ENCODE measurements at places on chromosomes 12 and 14. TPM values are rescaled to one million over a fixed set of nuclear protein-coding genes. Genes with fewer than 3 reads are reported as not detected.

DNA sequence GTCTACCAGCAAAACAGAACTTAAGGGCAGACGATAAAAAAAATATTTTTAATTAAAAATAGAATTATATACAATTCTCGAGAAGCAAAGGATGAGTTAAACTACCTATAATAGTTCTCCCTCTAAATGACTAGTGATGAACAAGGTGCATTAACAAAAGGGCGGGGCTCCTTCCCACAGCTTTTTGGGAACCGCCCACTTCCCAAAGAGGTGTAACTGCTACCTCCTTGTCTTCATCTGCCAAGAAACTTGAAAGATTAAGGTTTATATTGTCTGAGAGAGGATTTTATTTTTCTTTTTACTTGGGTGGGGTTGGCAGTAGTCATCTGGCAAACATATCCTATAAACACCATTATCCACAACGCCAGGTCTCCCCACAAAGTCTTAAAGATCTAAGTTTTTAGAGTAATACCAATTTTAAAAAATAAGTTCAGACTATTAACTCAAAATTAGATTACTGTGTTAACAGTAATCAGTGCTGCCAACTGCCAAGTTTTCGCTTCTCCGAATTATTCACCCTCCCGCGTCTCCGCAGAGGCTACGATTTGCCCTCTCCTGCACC, 938 bp downstream of the RALGAPA1 start:
- no peaks in the 10 kb centered on the region for H3K36me3 ChIP-seq
- peaks cover 5% of the 10 kb centered on the region for H3K4me1 ChIP-seq
- H3K4me3 ChIP-seq: peak overlapping the region; percentile 73
- H3K27ac ChIP-seq: peak overlapping the region; percentile 75
- no peak for DNase-seq

GRCh38 chr14:51006781-51007211, 62.5 kb upstream of the PYGL start:
- H3K27me3 ChIP-seq: no peaks in the 10 kb centered on the region
- DNase-seq: peak; percentile 88
- peaks cover 30% of the 10 kb centered on the region for H3K4me1 ChIP-seq
- H3K27ac ChIP-seq: peak overlapping the region; percentile 56
- H3K36me3 ChIP-seq: no peaks in the 10 kb centered on the region

- DNase-seq: no peak
- no peak overlapping the region for H3K4me3 ChIP-seq
- no peaks in the 10 kb centered on the region for H3K27me3 ChIP-seq
- H3K36me3 ChIP-seq: peaks cover 8% of the 10 kb centered on the region
These were observed 219.2 kb upstream of the RGS6 start for GRCh38 chr14:71713016-71713415.

GRCh38 chr12:4984971-4985370, 58.7 kb upstream of the KCNA5 start:
- no peaks in the 10 kb centered on the region for H3K36me3 ChIP-seq
- no peak overlapping the region for H3K27ac ChIP-seq
- no peaks in the 10 kb centered on the region for H3K4me1 ChIP-seq
- no peak for DNase-seq
- no peak overlapping the region for H3K4me3 ChIP-seq

GZMH gene
- not detected for total RNA-seq

- no peaks in the 10 kb centered on the region for H3K36me3 ChIP-seq
- no peak for DNase-seq
- H3K4me1 ChIP-seq: no peaks in the 10 kb centered on the region
- no peak overlapping the region for H3K27ac ChIP-seq
- no peak overlapping the region for H3K4me3 ChIP-seq
These were observed 192.6 kb upstream of the LHX5 start for GRCh38 chr12:113664224-113664681.

Measured in astrocyte (in vitro differentiated cells and primary cell).